CD4-positive, alpha-beta T cell treated with Interferon alpha-2 for 1 hour (primary cell): ENCODE measurements at places on chromosomes 6 and 20.

DNA sequence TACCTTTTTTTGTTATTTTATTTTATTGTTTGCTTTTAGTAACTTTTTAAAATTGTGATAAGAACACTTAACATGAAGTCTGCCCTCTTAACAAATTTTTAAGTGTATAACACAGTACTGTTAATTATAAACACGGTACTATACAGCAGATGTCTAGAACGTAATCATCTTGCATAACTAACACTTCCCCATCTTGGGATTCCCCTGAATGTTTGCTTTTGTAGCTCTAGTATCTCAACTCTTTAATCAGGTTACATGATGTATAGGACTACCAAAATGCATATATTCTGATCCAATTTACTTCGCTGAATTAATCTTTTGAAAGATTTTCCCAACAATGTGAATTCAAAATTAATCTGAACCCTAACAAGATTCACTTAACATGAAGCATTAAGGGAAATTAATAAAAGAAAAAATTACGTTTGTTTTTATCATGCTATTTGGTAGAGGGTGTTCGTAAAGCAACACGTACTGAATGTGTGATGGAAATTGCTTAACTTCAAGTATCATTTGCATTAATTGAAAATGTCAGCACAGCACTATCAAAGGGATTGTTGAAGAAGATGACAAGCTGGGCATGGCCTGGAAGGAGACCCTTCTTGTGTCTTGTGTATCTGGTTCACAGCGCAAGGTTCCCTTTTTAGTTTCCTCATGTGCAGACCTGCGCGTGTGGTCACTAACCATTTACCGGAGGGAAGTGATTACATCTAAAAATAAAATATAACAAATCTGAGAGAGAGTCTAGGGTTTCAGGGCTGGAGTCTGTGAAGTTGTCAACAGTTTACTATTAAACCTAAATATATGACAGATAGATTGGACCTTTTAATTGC, 15.2 kb downstream of the COL19A1 start:
- peak; percentile 74 for DNase-seq

DNA sequence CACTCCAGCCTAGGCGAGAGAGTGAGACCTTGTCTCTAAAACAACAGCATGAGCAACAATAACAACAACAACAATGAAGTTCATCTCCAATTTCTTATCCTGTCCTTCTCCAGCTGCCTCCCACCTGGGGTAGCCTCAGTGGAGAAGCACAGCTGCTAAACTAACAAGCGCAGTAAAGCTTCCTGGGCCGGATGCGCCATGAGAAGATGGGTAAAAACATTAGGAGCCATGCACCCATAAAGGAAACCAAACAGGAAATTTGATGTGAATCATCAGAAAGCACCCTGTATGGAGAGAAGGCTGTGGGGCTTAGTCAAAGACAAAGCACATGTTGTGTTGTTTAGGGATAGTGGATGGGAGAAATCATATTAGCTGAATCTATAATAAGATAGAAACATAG, 61.1 kb upstream of the CCN6 start:
- peak; percentile 63 for DNase-seq

GRCh38 chr6:128511506-128511905, 8.9 kb downstream of the PTPRK start:
- no peak for DNase-seq

GRCh38 chr6:5930143-5930770, 76.5 kb downstream of the NRN1 start:
- no peak for DNase-seq
